ENCODE measurements at places on chromosomes 2 and 18.

DNA sequence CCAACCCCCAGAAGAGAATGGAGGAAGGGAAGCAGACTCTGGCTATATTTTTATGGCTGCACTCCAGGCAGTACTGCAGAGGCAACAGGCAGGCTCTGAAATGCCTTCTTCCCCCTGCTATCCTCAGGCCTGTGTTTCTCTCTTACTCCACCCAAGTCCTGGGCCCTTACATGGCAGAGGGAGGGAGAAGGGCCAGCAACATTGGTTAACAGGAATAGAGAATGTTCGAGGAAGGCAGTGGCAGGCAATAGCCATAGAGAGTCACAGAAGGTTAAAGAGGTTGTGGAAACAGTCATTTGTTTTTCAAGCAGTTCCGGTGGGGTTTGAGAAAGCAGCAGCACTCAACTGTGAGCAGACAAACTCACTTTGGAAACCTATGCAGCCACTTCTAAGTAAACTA lies 15.1 kb upstream of the DARS1 start:
- DNase-seq, result no peak

DNA sequence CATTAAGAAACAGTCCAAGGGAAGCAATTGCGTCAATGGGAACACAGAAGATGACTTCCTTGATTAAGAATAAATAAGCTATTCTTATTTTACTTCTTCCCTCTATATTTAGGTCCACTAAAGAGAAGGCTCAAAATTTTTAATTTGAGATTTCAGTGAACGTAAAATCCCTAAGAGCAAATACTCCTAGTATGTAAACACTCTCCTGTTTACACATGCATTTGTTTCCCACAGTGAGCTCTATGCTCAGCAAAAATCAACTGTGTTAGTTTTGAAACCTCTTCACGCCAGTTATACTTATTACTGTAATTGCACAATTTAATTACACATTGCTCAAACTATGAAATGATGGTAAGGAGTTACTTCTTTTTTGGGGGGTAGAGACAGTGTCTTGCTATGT lies 8.8 kb downstream of the SLC39A6 start:
- no peak for DNase-seq

DNA sequence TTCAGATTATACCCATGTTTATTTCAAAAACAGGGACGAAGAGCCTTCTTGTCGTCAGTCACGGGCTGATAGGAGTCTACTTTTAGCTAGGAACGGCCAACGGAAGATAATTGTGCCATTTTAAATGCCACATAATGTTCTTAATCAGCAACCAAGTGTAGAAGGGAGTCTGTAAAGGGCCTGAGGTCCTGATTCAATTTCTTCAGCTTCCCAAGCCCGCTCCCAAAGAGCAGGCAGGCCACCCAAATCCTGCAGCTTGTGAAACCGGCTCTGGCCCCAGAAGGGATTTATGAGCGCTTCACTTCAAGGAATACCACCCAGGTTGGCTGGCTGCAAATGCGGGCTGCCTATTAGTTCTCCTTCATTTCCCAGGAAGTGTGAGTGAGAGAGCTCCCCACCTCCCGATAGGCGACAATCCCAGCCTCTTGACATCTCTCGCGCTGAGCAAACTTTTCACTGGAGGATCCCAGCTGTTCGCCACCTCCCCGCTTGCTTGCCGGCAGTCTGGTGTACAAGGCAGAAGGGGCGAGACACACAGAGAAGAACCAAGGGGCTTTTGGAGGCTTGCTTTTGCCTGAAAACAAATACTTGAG lies 272.9 kb downstream of the CDH20 start:
- no peak for DNase-seq

DNA sequence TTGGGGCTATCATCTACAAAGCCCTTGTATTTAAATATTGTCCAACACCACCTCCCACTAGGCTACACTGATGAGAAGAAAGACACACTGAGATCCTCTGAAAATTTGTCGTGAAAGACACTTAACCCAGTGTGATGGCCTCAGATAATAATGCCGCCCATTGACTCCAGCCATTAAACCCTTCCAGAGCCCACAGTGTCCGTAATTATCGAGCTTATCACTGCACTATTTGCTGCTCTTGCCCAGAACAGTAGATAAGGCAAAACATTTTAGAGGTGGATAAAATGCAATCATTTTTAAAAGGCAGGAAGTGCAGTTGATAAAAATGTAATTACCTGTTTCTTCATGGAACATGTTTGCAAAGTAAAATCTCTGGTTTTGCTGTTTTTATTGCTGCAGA lies 121.3 kb upstream of the DDX18 start:
- DNase-seq, result no peak

DNA sequence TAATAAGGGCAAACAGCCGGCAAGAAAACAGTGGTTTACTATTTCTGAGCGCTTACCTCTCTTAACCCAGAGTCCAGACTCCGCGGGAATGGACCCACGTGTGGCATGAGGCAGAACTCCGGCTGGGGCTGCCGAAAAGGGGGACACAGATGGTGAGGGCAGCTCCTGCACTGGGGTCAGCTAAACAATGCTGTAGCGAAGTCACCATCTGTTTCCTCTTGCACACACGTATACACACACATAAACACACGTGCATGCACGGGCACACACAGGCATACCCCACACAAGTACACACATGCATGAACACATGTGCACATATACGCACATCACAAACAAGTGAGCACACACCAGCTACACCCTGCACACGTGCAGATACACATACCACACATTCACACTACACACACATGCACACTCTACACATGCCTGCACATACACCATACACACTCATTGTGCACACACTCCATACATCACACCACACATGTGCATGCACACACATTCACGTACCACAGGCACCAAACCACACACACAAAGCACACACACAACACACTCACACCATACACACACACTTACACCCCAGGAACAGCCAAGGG lies 105.9 kb upstream of the ID2 start:
- no peak for DNase-seq

GRCh38 chr2:112688086-112688880 lies 32.5 kb upstream of the NT5DC4 start:
- no peak for DNase-seq

DNA sequence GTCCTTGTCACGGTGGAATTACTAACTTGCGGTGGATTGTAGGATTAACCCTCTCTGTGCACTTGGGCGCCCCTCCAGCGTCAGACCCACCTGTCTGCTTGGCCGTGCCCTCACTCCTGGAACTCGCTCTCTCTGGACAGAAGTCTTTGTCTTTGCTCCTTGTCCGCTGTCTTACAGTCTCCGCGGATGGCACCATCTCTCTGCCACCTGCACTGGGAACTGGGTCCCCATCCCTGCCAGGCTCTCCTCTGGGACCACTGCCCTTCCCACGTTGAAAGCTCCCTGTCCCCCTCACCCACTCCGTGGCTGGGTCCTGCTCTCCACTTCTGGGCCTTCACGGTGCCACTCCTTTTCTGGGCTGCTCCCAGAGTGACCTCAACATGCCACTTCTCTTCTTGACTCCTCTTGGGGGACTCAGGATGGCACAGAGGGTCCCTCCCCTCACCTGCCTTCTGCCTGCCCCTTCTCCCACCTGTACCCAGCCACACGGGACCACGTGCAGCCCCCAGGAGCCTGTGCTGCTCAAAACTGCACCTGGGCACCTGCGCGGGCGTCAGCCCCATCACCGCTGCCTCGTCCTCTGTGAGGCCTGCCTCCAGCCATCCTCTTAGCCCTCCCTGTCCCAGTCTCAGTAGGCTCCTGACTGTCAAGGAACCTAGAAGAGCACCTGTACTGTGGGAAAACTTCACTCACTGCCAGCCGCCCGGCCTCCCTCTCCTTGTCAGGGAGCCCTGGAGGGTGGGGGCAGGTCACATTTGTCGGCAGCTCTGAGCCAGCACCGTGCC lies 11.1 kb downstream of the CNDP2 start:
- DNase-seq, result no peak

DNA sequence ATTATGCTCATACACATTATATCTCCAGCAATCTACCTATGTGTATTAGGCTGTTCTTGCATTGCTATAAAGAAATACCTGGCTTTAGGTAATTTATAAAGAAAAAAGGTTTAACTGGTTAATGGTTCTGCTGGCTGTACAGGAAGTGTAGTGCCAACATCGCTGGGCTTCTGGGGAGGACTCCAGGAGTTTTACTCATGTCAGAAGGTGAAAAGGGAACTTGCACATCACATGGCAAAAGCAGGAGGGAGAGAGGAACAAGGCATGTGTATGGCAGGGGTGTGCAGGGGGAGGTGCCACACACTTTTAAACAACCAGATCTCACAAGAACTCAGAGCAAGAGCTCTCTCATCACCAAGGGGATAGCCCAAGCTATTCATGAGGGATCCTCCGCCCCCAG lies 715.4 kb upstream of the ZEB2 start:
- DNase-seq, result no peak

- DNase-seq, result no peak
Observed at GRCh38 chr18:13306583-13306982, 88.0 kb downstream of the LDLRAD4 start.

- DNase-seq, result no peak
Observed at GRCh38 chr18:26717123-26717719, 148.3 kb downstream of the AQP4 start.

- peak; percentile 54 for DNase-seq
Observed at GRCh38 chr18:48161191-48161910, 230.9 kb upstream of the SMAD2 start.

GRCh38 chr2:100980046-100980445 lies 22.0 kb upstream of the RPL31 start:
- DNase-seq, result no peak

GRCh38 chr2:39718483-39718882 lies 52.8 kb downstream of the TMEM178A start:
- DNase-seq, result no peak

- DNase-seq, result no peak
Observed at GRCh38 chr2:207252979-207253645, 87.4 kb upstream of the KLF7 start.

DNA sequence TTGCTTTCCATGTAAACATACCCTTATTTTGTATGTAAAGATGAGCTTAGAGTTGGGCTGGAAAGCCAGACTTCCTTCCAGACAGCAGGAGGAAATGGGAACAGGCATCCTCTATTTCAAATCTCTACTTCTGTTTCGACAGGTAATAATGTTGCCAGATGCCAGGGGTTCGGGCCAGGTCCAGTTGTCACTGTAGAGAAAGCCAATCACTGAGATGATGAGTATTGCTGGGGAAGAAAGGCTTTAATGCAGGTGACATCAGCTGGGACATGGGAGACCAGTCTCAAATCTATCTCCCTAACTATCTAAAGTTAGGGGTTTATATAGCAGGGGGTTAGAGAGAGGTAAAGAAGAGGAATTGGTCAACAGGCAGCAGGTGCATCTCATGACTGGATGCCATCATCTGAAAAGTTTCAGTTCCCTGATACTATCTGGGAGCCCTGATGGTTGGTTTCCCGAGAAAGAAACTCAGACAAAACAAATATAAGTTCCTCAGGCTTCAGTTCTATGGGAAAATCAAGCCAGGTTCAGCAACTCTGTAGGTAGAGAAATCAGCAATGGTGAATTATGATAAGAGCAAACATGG lies 9.3 kb upstream of the MTCL1 start:
- no peak for DNase-seq

Measured in activated CD4-positive, alpha-beta T cell treated with anti-CD3 and anti-CD28 coated beads for 24 hours (primary cell).